CD4-positive, alpha-beta T cell treated with Interleukin-15 for 4 hours (primary cell): ENCODE measurements at places on chromosomes 12 and 14.

DNA sequence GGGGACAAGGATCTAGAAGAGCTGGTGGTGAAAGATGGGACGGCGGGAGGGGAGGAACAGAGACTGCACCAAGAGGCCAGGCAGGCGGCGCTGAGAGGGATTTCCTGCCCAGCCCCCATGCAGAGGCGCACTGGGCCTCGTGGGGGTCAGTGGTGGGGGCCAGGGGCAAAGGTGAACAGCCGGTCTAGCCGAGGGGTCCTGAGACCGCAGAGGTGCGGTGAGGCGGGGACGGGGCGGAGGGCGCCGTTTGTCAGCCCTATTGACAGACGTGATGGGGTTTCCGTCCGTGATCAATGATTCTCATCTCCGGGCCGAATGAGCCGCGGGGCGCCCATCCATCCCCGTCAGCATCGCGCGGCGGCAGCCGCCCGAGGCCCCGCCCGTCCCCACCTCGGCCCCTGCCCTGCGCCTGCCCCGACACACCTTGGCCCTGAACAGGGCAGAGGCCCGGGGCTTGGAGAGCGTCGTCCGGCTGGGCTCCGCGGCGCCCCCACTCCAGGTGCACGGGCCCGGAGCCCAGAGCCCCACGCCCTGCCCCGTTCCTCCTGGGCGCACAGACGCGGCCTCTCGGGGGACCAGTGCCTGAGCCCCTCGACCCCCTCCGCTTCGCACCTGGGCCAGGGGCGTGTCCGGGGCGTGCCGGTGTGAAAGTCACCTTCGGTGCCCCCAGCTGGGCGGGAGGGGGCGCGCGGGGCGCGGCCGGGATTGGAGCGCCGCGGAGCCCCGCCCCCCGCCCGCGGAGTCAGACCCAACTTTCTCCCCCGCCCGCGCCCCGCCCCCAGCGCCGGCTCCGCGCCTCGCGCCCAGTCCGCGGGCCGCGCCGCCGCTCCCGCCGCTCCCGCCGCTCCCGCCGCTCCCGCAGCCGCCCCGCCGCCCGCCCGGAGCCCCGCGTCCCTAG is at the start of gene NXPH4:
NXPH4 (plus strand) TSS at position 781 of the 898 bp plus-strand sequence. CDS start 176 bp downstream, outside the sequence.
- peak; percentile 57 for DNase-seq

DNA sequence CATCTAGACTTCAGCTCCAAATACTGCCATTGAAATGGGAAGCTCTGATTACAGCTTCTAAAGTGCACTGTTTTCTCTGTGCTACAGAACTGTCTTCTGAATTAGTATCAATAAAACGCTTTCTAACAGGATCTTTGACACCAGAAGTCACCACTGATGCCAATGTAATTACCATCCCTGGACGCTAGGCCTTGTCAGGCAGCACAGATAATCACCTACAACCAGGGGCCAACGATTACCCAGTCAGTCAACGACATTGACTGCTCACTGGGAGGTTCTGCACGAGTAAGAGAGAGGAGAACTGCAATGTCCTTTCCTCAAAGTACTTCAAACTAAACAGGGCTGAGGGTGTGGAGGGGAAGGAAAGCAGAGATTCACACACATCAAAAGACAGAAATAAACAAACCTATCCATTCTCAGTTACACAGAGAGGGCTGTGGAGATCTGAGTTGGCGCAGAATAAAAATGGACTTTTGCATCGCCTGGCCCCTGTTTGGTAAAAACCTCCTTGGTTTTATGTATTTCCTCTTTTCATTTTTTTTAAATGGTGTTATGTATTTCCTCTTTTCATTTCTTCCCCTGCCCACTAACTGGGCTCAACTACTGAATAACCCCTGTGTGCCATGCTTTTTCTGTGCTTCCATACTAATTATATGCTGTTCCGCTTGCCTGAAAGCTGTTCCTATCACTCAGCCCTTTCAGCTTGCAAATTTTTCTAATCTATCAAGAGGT is 492.2 kb downstream of the APAF1 start:
- no peak for DNase-seq

DNA sequence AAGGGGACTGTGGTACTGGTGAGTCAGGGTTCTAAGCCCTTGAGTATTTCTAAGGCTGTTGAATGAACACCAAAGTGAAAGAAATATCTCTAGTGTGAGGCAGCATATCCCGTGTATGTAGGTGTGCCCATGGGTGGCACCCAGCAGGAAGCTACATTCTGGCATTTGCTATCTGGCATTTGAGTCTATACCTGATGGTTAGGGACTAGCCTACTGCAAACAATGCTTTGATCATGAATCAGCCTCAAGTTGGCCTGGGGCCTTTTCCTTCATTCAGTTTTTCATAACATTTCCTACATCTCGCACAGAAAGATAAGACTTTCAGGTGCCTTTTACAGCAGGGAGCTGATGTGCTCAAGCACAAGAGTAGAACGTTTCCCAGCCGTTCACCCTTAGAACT is 85.7 kb upstream of the E2F7 start:
- DNase-seq: no peak

DNA sequence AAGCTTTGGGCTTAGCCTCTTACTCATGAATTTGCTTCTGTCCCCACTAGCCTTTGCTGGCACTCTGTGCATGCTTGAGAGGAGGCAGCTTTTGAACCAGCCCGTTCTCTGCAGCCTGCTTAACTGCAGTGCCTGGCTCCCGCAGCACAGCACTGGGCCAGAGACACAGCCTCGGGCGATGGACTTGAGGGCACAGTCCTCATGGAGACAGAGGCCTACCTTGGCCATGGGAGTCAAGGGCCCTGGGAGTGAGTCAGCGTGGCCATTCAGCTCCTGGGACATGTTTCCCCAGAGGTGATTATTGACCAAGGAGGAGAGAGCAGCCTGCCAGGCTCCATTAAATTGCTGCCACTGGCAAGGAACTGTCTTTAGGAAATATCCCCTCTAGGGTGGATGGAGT is 93.5 kb downstream of the SMOC1 start:
- no peak for DNase-seq

GRCh38 chr12:116722245-116722644 is 15.6 kb downstream of the SPRING1 start:
- no peak for DNase-seq

DNA sequence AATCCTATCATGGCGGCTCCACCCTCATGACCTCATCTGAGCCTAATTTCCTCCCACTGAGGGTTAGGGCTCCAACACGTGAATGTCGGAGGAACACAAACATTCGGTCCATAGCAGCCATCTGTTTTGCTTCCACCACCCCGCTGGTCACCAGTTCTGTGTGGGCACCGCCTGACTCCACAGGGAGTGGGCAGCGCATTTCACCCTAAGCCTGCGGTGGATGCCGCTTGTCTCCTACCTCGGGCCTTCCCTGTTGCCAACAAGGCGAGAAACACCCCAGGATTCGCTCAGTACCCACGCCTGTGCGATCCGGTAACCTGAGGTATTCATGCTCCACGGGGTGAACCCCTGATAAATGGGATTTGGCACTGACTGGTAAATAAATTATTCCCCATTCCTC is 95.2 kb upstream of the PPP2R5C start:
- no peak for DNase-seq

- DNase-seq: no peak
These were observed 19.3 kb upstream of the PHC1 start for GRCh38 chr12:8894986-8895385.

DNA sequence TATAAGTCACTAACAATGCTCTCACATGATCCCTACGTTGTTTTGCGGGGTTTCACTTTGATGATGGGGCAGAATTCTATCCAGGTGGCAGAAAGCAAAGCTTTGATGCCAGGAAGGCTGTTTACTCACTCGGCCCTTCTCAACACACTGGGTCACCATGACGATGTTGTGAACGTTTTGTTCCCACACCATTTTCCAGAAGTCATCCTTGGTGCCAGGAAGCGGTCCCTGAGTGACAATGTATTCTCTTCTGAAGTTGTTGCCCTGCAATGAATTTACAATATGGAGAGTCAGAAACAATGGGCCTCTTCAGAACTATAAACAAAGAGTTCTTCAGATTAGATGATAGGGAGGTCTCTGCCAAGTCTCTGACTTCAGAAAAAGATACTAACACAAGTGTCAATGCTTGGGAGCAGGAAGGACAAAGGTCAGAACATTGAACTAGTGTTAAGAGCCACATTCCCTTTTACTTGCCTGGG is 101.3 kb downstream of the PTPRB start:
- no peak for DNase-seq

- DNase-seq: no peak
These were observed 123.9 kb downstream of the PAX9 start for GRCh38 chr14:36785511-36785910.

DNA sequence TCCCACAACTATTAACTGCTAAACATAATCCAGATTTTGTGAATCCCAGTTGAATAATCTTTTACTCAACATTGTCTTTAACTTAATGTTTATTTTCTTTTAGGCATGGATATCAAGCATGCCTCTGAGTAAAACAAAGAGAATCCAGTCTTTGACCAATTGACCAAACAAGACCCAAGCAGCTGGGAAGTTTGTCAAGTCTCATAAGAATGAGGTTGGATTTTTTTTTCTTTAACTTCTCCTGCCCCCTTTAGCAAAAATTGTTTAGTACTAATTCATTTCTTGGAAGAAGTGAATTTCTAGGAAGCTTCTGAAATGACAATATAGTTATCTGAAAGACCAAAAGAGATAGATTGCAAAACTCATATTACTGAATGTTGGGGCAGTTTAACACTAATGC is 89.9 kb downstream of the OTOGL start:
- no peak for DNase-seq

DNA sequence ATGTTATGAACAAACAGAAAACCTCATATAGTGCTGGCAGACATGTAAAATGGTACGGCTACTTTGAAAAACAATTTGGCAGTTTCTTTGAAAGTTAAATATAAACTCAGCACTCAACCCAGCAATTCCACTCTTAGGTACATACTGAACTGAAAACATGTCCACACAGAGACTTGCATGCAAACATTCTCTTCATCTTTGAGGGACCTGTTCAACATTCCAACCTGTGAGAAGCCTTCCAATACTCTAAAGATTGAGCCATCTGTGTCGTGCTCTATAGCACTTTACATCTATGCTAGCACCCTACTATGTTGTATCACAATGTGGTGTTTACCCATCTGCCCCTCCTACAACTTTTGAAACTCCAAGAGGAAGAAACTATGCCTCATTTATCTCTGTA is 79.3 kb downstream of the DNAI7 start:
- DNase-seq: no peak

GRCh38 chr14:103382376-103382775 is 2.8 kb upstream of the MARK3 start:
- DNase-seq: peak; percentile 11
